ENCODE measurements at places on chromosomes 2 and 18.

- DNase-seq = no peak
Observed at GRCh38 chr2:149645391-149645790, 57.8 kb upstream of the MMADHC start.

GRCh38 chr18:78900938-78901909, 78.4 kb upstream of the SALL3 start:
- DNase-seq = no peak

DNA sequence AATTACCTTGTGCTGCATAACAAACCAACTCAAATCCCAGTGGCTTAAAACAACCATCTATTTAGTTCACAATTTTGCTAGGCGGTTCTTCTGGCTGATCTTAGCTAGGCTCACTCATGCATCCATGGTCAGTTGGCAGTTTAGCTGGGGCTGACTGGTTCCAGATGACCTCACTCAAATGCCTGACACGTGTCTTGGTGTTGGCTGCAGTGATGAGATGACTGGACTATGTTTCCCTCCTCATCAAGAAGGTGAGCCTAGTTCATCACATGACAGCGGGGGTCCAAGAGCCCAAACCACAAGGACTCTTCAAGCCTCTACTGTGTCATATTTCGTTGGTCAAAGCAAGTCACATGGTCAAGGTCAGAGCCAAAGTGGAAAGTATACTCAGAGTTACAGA, 42.7 kb upstream of the ACTR3 start:
- no peak for DNase-seq

GRCh38 chr18:71189581-71189980, 900.7 kb downstream of the SOCS6 start:
- no peak for DNase-seq

DNA sequence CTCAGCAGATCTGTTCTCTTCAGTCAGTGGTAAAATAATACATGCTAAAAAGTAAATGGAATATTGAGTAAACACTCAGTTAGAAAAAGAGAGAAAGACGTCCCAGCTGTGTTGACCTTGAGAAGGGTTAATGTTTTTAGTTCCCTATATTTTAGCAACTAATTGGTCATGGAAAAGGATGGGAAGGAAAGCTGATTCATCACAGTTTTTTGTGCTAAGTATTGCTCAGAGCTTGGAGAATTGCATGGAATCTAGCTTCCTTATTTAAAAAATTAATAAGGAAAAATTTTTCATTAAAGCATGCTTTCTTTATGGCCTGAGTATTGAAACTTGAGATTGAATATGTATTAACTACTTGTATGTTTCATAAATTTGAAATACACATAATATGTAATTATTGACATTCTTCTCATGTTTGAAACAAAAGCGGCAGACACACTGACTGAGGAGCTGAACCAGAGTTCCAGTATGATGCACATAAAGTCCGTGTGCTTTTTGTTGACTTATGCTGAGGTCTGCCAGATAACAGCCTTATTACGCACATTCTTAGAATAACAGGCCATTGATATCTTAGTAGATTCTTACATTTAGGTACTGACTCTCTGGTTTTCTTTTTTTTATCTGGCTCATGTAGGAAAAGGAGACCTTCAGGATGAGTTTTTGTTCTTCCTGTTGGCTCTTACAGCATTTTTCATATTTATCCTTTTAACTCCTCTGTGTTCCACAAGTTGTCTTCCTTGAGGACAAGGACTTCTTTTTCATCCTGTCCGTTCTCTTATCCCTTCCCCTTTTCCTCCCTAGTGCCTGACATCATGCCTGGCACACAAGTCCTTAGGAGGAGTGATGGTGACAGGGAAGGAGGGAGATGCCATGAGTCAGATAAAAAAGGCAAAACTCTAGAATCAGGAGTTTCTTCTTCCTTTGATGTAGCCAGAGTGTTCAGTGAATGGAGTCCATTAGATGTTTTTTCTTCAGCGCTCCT, 194.1 kb downstream of the PTPRM start:
- no peak for DNase-seq

- DNase-seq = no peak
Observed at GRCh38 chr18:11162889-11163288, 13.5 kb upstream of the PIEZO2 start.

DNA sequence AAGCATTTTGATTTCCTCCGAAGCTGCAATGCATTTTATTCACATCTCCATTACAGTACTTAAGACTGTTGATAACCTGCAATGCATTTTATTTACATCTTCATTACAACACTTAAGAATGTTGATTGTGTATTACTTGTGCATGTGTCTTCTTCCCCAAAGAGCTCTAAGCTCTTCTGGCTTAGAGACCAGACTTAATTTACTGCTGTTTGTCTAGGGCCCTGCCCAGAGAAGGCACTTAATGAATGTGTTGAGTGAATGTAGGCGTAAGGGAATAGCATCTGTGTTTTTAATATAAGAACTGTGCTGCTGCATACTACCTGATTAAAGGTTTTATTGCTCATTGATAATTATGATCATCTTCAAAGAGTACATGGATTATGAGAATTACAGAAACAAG, 295.6 kb downstream of the ZNF385B start:
- no peak for DNase-seq

DNA sequence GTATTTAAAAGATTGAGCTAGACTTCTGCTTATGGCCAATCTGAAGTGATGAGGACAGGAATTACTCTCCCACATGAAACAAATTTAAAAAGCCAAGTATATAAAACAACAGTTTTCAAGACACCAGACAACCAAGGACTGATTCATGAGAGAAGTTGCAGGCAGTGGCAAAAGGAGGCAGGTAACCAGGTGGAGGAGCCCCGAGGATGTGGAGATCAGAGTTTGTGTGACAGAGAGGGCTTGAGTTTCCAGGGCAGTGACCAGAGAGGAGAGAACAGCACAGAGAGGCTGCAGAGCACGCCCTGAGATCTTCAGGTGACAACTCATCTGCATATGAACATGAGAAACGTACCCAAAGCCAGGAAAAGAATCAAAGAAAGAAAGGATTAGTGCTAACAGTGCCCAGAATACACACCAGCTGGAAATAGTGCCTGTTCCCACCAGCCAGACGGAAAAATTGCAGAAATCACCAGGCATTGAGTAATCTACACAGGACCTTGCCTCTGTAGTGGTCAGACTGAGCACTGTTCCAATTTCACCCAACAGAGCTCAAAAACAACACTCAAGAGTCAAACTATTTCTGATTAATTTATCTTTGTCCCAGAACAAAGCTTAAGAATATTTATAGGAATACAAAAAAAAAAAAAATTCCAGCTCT, 173.1 kb downstream of the SEPTIN10 start:
- DNase-seq = no peak

DNA sequence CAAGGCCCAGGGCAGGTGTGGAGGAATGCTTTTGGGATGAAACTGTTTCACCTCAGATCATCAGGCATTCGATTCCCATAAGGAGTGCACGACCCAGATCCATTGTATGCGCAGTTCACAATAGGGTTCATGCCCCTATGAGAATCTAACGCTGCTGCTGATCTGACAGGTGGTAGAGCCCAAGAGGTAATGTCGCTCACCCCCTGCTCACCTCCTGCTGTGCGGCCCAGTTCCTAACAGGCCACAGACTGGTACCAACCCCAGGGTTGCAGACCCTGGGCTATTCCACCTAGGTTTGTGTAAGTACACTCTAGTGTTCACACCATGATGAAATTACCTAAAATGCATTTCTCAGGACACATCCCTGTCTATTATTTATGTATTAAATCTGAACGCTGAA, 72.5 kb downstream of the COPS8 start:
- no peak for DNase-seq

DNA sequence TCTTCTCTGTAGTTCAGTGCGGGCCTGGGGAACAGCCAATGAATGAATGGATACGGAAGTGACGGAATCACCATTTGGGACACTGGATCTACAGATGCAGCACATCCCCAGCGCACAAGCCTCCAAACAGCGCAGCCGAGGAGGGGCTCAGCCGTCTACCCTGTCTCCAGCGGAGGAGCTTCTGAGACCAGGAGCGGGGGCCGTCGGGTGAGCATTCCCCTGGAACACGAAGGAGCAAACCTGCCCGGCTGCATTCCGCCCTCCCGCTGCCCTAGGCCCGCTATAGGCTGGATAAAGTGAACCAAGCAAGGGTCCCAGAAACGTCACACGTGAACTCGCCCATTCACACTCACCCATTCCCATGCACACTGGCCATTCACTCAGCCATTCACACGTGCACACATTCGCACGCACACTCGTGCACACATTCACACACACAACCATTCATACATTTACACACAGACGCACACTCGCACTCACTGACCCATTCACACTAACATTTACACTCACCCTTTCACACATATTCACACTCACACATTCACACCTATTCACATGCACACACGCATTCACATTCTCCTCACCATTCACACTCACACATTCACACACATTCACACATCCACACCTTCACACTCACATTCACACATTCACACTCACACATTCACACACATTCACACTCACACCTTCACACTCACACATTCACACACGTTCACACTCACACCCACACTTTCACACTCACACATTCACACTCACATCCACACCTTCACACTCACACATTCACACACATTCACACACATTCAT, 63.4 kb downstream of the BIN1 start:
- no peak for DNase-seq

- no peak for DNase-seq
Observed at GRCh38 chr2:64679673-64680425, 26.1 kb upstream of the SERTAD2 start.

DNA sequence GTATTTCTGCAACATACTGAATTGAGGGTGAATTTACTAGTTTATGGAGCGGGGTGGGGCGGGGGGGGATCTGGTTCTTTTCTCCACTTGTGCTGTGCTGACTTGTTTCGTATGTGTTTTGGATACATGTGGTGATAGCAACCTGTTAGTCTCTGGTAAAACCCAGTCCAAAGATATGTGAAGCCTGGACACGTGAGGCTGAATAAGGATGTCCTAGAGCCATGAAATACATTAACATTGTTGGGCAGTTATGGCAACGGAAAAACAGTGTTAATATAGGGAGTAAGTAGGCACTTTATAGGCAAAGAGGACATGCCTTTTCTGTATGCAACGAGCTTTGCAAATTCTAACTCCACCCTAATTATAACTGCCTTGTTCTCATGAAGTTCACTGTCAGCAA, 42.1 kb upstream of the NEMP2 start:
- no peak for DNase-seq

- DNase-seq = no peak
Observed at GRCh38 chr18:52435301-52435700, 95.3 kb downstream of the DCC start.

DNA sequence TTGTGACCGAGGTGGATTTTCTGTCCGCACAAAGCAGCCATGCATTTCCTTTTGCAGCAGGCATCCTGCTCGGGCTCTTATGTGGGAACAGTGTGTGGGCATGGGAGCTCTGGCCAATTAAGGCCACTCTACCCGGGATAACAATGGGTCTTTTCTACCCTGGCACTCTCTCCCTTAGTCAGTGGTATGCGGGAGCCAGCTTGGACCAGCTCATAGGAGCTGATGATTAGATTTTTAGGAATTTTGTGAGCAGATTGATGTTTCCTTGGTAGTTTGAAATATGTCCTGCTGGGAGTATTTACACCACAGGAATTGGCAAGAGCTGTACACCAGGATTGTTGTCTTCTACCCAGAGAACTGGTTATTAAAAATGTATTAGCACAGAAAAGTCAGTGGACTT, 89.3 kb downstream of the SPP2 start:
- DNase-seq = no peak

DNA sequence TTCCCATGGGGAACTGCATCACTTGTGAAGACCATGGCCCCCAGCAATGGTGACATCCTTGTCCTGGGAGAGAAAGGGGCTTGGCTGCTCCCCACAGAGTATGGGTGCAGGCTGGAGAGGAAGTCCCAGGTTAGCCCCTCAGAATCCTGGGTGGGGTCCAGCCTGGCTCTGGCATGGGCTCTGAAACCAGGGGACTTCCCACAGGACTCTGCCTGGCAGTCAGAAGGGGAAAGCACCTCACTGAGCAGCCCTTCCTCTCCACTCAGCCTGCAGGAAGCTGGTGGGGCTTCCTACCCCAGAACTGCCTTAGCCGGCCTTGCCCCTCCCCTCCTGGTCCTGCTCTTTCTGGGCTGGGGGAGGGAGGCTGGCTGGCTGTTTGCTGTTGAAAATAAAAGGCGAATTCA, 3.7 kb downstream of the NEURL3 start:
- no peak for DNase-seq

GRCh38 chr2:237729681-237730475, 68.7 kb upstream of the RBM44 start:
- no peak for DNase-seq

GRCh38 chr2:240069829-240070228, 16.5 kb upstream of the OR6B3 start:
- no peak for DNase-seq
